ENCODE measurements at places on chromosomes 3 and 15.

DNA sequence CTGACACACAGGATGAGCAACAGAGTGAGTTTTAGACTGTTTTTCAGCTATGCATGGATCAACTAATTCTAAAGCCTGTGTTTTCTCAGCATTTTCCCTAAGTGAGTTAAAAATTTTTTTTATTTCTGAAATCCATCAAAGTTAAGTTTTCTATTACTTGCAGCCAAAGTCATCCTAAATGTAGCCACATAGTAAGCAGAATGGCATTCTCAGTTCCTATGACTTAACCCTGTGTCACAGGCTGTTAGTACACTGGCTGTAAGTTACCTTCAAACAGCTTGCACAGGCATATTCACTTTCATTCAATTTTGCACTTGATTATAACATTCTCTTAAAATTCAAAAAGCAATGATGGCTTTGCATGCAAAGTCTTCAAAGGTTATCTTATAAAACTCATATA is 368.2 kb downstream of the OCA2 start:
- DNase-seq, result no peak

GRCh38 chr3:22966349-22966748 is 236.8 kb upstream of the UBE2E2 start:
- no peak for DNase-seq

- DNase-seq, result no peak
Measured at GRCh38 chr3:29064085-29064484, 216.8 kb upstream of the RBMS3 start.

- no peak for DNase-seq
Measured at GRCh38 chr3:35079403-35079802, 559.9 kb upstream of the ARPP21 start.

GRCh38 chr15:55703873-55704301 is 39.1 kb downstream of the PRTG start:
- no peak for DNase-seq

DNA sequence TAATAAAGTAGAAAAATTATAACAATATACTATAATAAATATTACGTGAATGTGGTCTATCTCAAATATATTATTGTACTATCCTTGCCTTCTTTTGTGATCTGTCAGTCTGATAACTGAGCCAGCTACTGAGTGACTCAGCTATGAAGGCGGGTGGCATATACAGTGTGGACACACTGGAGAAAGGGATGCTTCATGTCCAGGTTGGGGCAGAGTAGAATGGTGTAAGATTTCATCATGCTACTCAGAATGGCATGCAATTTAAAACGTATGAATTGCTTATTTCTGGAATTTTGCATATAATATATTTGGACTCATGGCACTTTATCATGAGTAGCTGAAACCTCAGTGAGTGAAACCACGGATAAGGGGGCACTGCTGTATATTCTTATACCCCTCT is 172.9 kb upstream of the TBC1D5 start:
- DNase-seq, result no peak

GRCh38 chr15:100093211-100094126 is 248.3 kb downstream of the ADAMTS17 start:
- DNase-seq, result no peak

DNA sequence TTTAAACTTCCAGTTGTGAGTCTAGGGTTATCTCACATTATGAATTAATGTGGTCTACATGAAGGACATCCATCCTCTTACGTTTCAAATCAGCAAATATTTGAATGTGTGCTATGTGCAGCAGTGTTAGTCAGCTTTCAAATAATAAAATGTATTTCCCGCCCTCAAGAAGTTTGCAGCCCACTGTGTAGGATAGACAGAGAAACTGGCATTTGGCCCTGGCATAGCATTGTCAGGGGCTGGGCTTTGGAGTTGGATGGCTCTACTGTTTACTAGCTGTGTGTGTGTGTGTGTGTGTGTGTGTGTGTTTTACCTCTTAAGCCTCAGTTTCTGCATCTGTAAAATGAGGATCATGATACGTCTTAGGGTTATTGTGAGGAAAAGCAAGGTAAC is 400.5 kb upstream of the C2CD4B start:
- no peak for DNase-seq

- no peak for DNase-seq
Measured at GRCh38 chr15:41671656-41672648, 11.7 kb downstream of the MGA start.

DNA sequence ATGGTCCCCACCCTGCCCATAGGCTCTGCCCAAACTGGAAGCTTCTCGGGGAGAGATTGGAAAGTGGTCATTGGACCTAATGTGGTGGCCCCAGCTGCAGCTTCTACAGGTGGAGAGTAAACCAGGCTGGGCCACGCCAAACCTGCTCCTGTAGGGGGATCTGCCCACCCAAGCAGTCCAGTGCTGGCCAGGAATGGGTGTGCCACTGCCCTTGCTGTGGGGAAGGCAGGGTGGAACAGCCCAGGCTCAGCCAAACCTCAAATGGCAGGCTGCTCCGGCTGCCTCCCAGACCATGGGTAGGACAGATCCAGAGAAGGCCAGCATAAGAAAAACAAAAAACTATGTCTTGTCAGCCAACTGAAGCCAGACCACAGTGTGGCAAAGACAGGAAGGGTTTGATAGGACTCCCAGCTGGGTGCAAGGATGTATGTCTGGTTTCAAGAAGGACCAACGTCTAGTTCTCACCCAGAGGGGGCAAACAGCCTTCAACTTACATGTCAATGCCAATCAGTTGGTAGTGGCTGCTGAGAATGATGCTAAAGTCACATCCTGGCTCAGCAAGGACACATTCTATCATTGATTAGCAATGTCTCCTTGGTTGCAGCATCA is 267.3 kb downstream of the UACA start:
- no peak for DNase-seq

DNA sequence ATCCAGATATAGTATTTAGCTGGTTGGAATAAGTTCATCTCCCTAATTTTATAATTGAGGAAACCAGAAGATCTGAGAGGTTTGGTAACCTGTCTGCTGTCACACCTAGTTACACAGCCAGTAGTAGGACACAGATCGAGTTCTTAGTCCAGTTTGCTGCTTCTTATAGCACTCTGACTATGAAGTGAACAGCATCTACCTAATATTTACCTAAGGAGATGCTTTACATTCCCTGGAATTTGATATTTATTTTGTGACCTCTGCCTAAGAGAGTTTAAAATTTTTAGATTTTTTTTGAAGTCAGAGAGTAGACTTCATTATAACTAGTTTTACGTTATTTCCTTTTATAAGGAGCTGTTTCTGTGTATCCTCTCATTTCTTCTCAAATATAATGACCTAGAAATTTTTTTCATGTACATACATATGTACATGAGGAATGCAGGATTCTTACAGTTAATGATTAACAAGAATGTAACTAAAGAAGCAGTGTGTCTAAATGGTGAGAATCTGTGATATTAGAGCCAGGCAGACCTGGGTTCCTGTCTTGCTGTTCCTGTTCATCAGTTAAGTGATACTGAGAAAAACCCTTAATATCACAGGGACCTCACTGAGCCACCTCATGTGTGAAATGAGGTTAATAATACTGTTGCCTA is 4.3 kb downstream of the ARHGEF26 start:
- DNase-seq, result no peak

DNA sequence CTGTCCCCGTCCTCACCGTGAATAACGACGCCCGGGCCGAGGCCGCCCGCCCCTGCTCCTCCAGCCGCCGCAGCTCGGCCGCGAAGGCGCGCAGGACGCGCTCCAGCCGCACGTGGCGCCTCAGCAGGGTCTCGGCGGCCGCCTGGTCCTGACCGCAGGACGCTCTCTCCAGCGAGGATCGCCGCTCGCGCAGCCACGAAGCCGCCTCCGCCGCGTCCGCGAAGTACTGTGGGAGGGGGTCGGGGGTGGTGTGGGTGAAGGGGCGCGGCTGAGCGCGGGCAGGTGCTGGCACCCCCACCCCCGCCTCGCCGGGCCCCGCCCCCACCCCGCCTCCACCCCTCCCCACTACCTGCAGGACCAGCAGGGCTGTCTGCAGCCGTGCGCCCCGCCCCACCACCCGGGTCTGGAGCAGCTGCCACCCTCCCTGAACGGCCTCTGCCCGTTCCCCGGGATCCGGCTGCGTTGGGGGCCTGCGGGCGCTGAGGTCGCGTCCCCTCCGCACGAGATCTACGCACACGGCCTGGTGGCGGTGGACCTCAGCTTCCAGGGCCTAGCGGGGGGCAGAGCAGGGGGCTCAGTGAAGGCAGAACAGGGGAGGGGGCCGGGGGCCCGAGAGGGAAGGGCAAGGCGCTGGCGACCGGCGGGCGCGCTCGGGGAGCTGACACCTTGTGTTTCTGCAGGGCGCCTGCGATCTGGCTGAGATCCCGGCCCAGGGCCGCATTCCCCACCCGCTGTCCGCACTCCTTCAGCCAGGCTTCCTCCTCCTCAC is 11.7 kb downstream of the SPTBN5 start:
- no peak for DNase-seq

DNA sequence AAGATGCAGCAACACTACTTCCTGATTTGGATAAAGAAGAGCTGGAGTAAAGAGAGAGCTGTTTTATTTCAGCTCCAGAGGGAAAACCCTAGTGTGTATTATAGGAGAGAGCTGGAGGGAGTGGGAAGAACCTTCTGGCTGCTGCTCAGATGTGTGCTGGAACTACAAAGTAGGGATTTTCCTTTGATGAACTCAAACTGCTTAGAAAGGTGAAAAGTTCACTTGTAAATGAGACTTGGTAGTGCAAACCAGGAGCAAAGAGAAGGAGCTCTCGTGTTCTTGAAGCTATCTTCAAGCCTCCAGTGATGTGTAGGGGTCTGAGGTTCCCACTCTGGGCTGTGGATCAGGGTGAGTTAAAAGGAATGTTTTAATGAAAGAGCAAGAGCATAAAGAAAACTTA is 110.4 kb downstream of the EDEM1 start:
- DNase-seq, result no peak

GRCh38 chr15:100112061-100112420 is 229.7 kb downstream of the ADAMTS17 start:
- no peak for DNase-seq

- no peak for DNase-seq
Measured at GRCh38 chr3:52118156-52118875, 35.9 kb downstream of the POC1A start.

DNA sequence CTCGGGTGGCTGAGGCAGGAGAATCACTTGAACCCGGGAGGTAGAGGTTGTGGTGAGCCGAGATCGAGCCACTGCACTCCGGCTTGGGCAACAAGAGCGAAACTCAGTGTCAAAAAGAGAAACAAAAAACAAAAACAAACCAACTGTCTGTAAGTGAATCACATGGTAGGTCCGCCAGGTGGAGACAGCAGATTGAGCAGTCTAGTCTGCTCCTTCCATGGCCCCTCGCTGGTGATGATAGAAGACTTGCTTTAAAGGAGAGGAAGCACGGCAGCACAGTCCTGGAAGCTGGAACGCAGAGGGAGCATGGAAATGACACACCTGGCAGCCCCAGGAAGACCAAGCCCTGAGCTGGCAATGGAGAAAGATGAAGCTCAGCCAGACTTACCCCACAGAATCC is 31.4 kb upstream of the MGLL start:
- DNase-seq, result no peak

DNA sequence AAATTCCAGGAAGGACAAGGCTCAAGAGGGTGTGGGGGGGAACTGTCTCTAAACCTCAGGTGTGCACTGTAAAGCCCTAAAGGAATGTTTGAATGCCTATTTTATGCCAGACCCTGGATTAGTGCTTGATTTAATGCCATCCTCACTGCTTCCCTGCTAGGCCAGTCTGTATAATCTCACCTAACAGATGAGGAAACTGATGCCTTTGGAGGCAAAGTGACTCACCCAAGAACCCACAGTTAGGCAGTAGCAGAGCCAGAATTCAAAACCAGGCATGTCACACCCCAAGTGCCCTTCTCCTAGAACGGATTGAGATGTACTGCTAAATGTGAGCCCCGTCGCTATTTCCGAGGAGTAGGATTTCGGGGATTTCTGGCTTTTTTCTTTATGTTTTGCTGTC is 7.8 kb downstream of the CAMK1 start:
- no peak for DNase-seq

DNA sequence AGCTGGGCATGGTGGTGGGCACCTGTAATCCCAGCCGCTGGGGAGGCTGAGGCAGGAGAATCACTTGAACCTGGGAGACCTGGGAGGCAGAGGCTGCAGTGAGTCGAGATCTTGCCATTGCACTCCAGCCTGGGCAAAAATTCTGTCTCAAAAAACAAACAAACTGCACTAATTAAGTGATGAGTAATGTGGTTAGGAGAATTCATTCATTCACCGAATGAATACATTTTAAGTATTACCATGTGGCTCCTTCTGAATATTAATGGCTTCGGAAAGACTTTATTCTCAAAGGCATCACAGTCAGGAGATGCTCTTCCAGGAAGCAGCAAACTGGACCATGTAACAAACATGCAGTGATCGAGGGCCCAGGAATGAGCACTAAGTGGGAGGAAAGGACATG is 23.6 kb downstream of the SPTSSB start:
- DNase-seq, result no peak

GRCh38 chr15:98875309-98875708 is 132.3 kb downstream of the PGPEP1L start:
- DNase-seq, result no peak
